ENCODE measurements at places on chromosomes 7 and 10.

DNA sequence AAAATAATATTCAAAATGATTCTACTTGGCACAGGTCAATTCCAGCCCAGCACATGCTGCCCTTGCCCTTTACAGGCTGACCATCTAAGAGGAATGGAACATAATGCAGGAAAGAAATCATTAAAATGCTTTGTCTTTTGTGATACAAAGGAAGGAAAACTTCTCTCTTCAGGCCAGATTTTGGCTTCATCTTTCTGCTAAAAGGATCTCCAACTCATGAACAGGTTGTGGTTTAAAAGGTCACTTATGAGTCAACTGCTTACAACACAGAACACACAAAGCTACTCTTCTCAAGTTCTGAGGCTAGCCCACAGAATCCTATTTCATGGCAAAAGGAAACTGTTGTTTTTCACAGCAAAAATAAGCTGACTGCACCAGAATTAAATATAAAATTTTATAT, 197.1 kb downstream of the DOCK4 start:
- no peak for DNase-seq

GRCh38 chr7:80263821-80264220, 129.2 kb downstream of the GNAI1 start:
- no peak for DNase-seq

- no peak for DNase-seq
Measured at GRCh38 chr10:70124415-70124814, 8.2 kb downstream of the AIFM2 start.

DNA sequence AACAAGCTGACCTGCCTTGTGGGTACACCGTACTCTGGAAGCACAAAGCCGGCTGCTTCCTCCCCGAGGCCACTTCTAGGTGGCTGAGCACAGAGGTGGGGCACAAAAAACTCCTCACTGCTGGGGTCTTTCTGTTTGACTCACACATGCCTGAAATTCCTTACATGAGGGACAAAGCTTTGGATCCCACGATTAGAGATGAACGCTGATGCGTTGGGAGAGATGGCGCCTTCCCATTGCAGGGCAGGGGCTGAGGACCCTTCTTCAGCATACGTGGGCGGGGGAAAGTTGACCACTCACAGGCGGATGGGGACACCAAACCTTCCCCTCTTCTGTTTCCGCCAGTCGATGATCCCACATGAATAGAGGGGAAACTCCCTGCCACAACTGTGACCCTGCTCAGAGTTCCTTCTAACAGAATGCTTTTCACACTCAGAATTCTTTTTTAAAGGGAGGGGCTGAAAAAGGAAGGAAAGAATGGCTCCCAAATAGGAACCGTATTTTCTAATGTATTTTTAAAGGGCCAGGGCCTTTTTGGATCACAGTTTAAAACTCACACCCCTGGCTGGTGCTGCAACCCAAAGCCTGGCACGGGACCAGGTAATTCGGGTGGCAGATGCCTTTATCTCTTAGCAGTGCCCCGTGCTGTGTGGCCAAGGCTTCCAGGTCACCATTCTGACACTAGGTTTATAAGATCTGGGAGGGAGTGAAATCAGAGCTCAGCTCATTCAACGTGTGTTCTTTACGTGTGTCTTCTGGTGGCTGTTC, 134.0 kb downstream of the PRKAG2 start:
- no peak for DNase-seq

- no peak for DNase-seq
Measured at GRCh38 chr10:34133406-34133805, 681.7 kb downstream of the PARD3 start.

Measured in activated naive CD8-positive, alpha-beta T cell treated with anti-CD3 and anti-CD28 coated beads, Interleukin-2, amount 50 U/mL, for 16 hours (primary cell).